ENCODE measurements at places on chromosomes 1 and 21. TPM values are rescaled to one million over a fixed set of nuclear protein-coding genes. Genes with fewer than 3 reads are reported as not detected.

The FAM72B gene
- polyA plus RNA-seq: 3.1 TPM

DNA sequence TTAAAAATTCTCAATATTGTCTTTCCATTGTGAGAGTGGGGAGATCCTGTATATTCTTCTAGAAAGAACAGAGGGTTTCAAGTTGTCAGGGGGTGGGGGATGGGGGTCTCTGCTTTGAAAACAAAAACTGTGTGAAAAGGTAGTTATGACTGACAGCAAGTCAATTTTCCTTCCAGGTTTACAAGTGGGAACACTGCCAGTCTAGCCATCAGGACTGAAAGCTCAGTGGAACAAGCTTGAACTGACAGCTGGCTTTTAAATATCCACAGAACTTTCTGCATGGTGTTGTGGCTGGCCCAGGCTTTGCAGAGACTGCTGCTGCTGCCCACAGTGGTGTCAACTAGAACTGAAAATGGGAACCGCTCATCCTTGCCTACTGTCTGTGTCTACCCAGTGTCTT is 162.6 kb downstream of the TNR start:
- DNase-seq: no peak

- DNase-seq: no peak
Observed at GRCh38 chr1:71428029-71428428, 347.2 kb upstream of the ZRANB2 start.

The GJA9 gene
- 0.22 TPM for polyA plus RNA-seq

DNA sequence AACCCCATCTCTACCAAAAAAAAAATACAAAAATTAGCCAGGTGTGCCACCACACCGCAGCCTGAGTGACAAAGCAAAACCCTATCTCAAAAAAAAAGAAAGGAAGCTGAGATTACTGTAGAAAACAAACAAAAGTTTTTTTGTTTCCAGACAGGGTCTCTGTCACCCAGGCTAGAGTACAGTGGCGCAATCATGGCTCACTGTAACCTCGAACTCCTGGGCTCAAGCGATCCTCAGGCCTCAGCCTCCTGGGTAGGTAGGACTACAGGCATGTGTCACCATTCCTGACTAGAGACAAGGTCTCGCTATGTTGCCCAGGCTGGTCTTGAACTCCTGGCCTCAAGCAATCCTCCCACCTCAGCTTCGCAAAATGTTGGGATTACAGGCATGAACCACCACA is 2.8 kb upstream of the PYGO2 start:
- DNase-seq: no peak

The PMF1 gene
- 48.8 TPM for polyA plus RNA-seq

The OR14K1 gene
- polyA plus RNA-seq: not detected

The LRRC53 gene
- not detected for polyA plus RNA-seq
